Right kidney (tissue), 9 donors: ENCODE measurements at places on chromosomes 11 and 22.

GRCh38 chr22:47419239-47419638, 656.8 kb downstream of the TBC1D22A start:
- no peak for DNase-seq

- no peak for DNase-seq
Observed at GRCh38 chr11:2792381-2793250, 92.8 kb upstream of the KCNQ1OT1 start.

DNA sequence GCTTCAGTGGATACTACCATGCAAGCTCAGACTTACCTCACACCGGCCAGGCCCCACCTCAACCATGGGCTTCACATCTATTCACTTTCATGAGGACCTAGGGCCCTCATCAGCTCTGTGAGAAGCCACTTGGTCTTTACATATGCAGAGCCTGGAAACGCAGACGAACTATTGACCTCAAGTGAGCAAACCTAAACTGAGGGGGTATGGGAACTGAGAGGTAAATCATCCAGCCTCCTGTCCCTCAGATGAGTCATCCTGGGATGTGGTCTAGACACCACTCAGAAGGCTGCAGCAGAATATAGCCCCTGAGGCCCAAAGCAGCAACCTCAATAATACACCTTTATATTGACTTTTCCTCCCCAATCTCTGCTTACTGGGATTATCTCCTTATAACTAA, 578.0 kb downstream of the INSC start:
- no peak for DNase-seq

- no peak for DNase-seq
Observed at GRCh38 chr22:29032014-29032475, 29.6 kb downstream of the C22orf31 start.

- DNase-seq = no peak
Observed at GRCh38 chr11:94193288-94193687, 64.6 kb downstream of the PANX1 start.

GRCh38 chr11:65384301-65384889, 1.9 kb upstream of the SLC25A45 start:
- DNase-seq = no peak

- DNase-seq = no peak
Observed at GRCh38 chr11:85355921-85356320, 271.2 kb downstream of the DLG2 start.
